ENCODE measurements at places on chromosomes 11 and 22. TPM values are rescaled to one million over a fixed set of nuclear protein-coding genes. Genes with fewer than 3 reads are reported as not detected.

The DNAJB7 gene
- not detected for total RNA-seq

GRCh38 chr11:76666408-76666807, 4.1 kb downstream of the LRRC32 start:
- peak; percentile 55 for DNase-seq

DNA sequence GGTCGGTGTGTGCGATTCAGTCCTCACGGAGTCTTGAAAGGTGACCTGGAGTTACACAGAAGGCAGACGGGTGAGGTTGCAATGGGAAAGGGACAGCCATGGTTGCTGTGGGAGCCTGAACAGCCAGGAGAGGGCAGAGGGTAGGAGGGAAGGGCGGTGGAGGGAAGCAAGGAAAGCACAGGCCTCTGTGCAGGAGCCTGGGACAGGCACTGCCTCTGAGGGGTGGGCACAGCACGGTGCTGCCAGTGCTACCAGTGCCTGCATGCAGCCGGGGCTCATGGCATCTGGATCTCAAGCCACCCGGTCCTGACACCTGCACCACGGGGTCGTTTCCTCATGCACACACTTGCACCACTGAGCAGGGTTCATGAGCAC, 401.0 kb downstream of the TBC1D22A start:
- DNase-seq = peak; percentile 10

GRCh38 chr11:121119440-121119839, 18.4 kb downstream of the TECTA start:
- no peak for DNase-seq

GRCh38 chr11:117840881-117841550, 16.5 kb upstream of the FXYD2 start:
- DNase-seq = peak; percentile 12
